ENCODE measurements at places on chromosomes 3 and 15.

DNA sequence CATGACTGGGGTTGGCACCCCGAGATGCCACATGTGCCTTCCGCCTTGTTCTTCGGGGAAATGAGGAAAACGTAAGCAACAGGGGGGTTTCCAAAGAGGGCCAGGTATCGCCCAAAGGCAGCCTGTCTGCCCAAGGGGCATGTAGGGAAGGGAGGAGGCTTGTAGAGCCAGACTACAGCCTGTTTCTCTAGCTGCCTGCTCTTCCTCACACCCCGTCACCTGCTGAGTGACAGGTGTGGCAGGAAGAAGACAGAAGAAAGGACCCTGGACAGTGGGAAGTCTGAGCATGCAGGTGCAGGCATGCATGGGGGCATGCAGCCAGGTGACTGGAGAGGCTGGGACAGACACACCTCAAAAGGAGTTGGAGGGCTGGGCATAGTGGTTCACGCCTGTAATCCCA lies 9.8 kb downstream of the PLA2G4E start:
- no peak for DNase-seq

- DNase-seq = peak; percentile 57
Observed at GRCh38 chr3:186259612-186260383, 102.2 kb downstream of the DGKG start.

- no peak for DNase-seq
Observed at GRCh38 chr15:48929661-48930060, 34.1 kb downstream of the SHC4 start.

GRCh38 chr3:114144909-114145688 lies 33.8 kb downstream of the DRD3 start:
- DNase-seq = no peak

DNA sequence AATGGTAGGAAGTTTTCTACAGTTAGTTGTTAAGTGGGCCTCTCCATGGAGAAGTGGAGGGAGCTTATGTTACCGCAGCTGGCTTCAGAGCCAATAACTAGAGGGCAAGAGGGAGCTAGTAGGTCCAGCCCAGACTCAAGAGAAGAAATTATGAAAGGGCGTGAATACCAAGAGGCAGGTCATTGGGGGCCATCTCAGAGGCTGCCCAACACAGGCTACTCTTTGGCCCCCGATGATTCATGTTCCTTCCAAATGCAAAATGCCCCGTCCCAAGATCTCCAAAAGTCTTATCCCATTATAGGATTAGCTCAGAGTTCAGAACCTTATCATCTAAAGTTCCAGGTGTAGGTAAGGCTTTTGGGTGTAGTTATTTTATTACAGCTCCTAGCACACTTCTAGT lies 94.5 kb downstream of the FNDC3B start:
- DNase-seq = no peak

DNA sequence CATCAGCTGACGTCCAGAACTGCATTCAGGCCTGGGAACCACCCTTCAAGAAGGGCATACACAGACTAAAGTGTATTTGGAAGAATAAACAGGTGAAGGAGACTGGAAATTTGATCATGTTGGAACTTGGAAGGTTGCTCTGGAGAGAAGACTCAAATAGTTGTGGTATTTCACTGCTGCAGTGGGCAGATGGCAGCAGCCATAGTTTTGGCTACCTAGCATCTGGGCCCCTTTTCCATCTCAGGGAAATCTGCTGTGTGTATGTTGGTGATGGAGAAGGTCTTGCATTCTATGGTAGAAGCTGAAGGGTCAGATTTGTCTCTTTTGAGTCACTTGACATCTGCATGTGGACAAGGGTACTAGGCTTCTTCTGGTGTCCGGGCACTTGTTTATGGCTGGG lies 114.4 kb upstream of the FGF7 start:
- no peak for DNase-seq

- DNase-seq = no peak
Observed at GRCh38 chr3:35067750-35068149, 571.6 kb upstream of the ARPP21 start.

DNA sequence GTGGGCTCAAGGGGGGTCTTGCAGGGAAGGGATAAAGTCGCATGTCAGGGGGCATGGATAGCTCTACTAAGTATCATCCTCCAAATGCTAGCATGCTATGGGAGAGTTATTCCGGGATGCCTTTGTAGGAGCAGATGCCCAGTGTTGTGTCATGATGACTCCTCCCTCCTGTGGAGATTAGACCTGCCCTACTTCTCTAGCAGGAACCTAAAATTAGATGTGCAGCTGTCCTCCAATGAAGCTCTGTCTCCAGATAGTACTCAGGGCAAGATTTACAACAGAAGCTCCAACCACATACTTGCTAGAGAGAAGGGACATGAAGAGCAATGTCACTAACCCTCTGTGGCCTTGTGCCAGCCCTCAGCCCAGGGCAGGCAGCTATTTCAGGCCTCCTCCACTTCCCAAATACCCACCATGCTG lies 82.5 kb downstream of the AGBL1 start:
- DNase-seq = no peak

GRCh38 chr3:41202834-41203345 lies 3.6 kb downstream of the CTNNB1 start:
- DNase-seq = no peak
